ENCODE measurements at places on chromosomes 1 and 21. TPM values are rescaled to one million over a fixed set of nuclear protein-coding genes. Genes with fewer than 3 reads are reported as not detected.

- peak; percentile 73 for DNase-seq
- no peak overlapping the region for H3K27ac ChIP-seq
- H3K4me3 ChIP-seq = no peak overlapping the region
- H3K36me3 ChIP-seq = no peaks in the 10 kb centered on the region
- H3K4me1 ChIP-seq = no peaks in the 10 kb centered on the region
- no peaks in the 10 kb centered on the region for H3K27me3 ChIP-seq
These were observed 4.5 kb upstream of the IER5 start for GRCh38 chr1:181083842-181084605.

GRCh38 chr1:18491168-18491567 is 10.4 kb downstream of the KLHDC7A start:
- DNase-seq = no peak
- no peaks in the 10 kb centered on the region for H3K36me3 ChIP-seq
- no peak overlapping the region for H3K27ac ChIP-seq
- H3K4me1 ChIP-seq = no peaks in the 10 kb centered on the region
- H3K27me3 ChIP-seq = no peaks in the 10 kb centered on the region

The OR2L13 gene
- total RNA-seq = not detected

DNA sequence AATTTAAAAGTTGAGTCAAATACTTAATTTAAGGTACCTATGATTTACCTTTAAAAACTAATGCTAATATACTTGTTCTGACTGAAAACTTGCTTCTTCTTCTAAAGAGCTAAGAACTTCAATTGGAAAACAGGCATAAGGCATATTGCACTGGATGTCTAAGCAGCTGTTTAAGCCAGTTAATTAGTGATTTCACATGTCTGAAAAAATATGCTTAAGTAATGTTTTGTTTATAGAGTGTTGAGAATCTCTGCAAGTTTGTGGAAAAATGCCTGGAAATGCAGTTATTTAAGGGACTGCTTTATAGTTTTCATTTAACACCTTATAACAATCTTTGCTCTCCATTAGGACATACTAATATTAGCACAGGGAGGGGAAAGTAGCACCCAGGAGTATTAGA is 28.2 kb downstream of the UBE2U start:
- DNase-seq = no peak
- H3K27ac ChIP-seq = no peak overlapping the region
- H3K36me3 ChIP-seq = no peaks in the 10 kb centered on the region
- no peaks in the 10 kb centered on the region for H3K27me3 ChIP-seq

The C21orf58 gene
- total RNA-seq = 3.2 TPM

- no peaks in the 10 kb centered on the region for H3K4me1 ChIP-seq
- H3K27ac ChIP-seq = no peak overlapping the region
- H3K4me3 ChIP-seq = no peak overlapping the region
These were observed 10.7 kb downstream of the MR1 start for GRCh38 chr1:181044449-181044966.

The HJV gene
- not detected for total RNA-seq

DNA sequence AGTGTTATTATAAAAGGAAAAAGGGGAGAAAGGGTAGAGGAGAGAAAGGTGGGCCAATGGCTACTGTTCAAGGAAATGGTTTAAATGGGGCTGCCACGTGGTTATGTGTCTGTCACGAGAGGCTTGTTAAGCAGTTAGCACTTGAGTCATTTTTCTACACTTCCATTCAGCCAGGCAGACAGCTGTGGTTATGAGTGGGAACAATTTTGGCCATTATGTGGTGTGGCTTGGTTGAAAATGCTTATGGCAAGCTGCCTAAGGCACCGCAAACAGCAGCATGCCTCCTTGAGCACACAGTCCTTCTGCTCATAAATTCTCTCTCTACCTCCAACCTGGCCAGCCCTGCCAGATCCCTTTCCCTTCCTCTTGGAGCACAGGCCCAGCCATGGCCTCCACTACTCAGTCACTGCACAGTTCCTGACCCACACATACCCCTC is 3.2 kb upstream of the SRM start:
- no peak for DNase-seq
- peaks cover 37% of the 10 kb centered on the region for H3K36me3 ChIP-seq
- no peak overlapping the region for H3K27ac ChIP-seq
- H3K4me3 ChIP-seq = no peak overlapping the region
- H3K27me3 ChIP-seq = no peaks in the 10 kb centered on the region
- peaks cover 11% of the 10 kb centered on the region for H3K4me1 ChIP-seq

DNA sequence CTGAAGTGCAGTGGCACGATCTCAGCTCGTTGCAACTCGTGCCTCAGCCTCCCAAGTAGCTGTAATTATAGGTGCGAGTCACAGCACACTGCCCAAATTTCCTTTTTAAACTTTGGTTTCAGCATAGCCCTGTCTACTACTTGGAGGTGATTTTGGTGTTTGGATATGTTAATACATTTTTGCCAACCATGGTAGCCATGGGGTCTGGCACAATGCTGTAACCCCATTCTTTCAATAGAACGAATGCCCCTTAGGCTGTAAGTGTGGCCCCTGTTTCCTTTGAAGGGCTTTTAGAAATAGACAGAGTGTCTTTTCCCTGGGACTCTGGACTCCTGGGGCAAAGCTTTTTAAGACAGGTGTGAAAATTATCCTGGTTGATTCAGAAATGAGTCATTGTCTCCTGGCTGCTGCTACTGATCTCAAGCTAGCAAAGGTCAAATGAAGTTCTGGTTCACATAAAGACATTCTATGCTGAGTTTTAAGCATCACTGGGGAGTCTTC is 141.1 kb upstream of the RUNX1 start:
- no peak overlapping the region for H3K4me3 ChIP-seq
- no peaks in the 10 kb centered on the region for H3K4me1 ChIP-seq
- no peaks in the 10 kb centered on the region for H3K27me3 ChIP-seq
- no peak for DNase-seq

DNA sequence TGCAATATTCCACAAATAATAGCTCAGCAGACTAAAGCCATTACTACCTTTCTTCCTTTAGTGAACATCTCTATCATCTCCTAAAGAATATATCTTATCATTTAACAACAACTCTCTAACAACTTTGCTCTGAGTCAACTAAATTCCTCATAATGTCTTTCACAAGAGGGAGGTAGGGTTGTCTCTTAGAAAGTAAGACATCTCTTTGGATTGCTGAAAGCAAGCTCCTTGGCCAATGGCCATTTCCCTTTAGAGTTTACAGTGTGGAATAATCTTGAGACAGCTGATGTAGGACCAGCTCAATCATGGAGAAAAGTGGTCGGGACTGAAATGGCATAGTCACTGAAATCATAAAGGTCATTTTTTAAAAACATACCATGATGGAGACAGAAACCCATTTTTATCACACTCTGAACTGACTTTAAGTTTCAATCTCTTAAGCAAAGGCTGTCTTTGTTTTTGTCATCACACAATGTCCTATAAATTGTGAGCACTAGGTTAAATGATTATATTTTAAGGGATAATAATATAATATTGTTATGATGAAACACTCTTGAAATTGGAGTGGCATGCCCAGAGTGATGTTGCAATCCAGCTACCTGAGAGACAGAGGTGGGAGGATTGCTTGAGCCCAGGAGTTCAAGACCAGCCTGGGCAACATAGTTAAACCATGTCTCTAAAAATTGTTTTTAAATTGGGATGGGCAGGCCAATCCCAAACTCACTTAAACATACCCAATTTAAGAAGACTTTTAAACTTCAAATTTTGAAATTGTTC is 91.1 kb downstream of the SLC44A5 start:
- H3K36me3 ChIP-seq = no peaks in the 10 kb centered on the region
- no peak overlapping the region for H3K4me3 ChIP-seq
- no peak for DNase-seq
- H3K4me1 ChIP-seq = no peaks in the 10 kb centered on the region
- no peaks in the 10 kb centered on the region for H3K27me3 ChIP-seq

The CELA3A gene
- total RNA-seq = not detected

- H3K27me3 ChIP-seq = no peaks in the 10 kb centered on the region
- DNase-seq = no peak
- H3K4me3 ChIP-seq = no peak overlapping the region
- H3K36me3 ChIP-seq = no peaks in the 10 kb centered on the region
- H3K4me1 ChIP-seq = peaks cover 14% of the 10 kb centered on the region
These were observed 142.7 kb downstream of the MRPS6 start for GRCh38 chr21:34215911-34216717.

GRCh38 chr1:41439234-41439633 is 45.2 kb downstream of the EDN2 start:
- DNase-seq = no peak
- no peaks in the 10 kb centered on the region for H3K4me1 ChIP-seq
- H3K27me3 ChIP-seq = no peaks in the 10 kb centered on the region
- no peak overlapping the region for H3K4me3 ChIP-seq

DNA sequence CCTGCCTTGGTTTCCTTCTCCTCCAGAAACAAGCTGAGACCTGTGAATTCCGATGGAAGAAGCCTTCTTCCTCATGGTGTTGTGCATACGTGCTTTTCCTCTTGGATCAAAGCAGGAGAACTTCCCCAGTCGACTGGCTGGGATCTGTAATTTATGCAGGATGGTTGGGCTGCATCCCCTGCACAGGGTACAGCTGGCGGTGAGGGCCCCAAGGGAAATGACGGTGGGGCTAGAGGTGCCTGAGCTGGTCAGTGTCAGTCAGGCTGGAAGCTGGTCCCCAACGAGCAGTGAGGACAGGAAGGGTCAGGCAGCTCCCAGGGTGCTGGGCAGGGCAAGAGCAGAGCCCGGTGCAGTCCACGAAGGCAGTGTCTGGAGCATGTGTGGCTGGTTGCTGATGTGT is 106.7 kb downstream of the CNIH3 start:
- no peak for DNase-seq
- no peak overlapping the region for H3K27ac ChIP-seq
- H3K4me1 ChIP-seq = no peaks in the 10 kb centered on the region
- no peak overlapping the region for H3K4me3 ChIP-seq
- H3K36me3 ChIP-seq = no peaks in the 10 kb centered on the region

DNA sequence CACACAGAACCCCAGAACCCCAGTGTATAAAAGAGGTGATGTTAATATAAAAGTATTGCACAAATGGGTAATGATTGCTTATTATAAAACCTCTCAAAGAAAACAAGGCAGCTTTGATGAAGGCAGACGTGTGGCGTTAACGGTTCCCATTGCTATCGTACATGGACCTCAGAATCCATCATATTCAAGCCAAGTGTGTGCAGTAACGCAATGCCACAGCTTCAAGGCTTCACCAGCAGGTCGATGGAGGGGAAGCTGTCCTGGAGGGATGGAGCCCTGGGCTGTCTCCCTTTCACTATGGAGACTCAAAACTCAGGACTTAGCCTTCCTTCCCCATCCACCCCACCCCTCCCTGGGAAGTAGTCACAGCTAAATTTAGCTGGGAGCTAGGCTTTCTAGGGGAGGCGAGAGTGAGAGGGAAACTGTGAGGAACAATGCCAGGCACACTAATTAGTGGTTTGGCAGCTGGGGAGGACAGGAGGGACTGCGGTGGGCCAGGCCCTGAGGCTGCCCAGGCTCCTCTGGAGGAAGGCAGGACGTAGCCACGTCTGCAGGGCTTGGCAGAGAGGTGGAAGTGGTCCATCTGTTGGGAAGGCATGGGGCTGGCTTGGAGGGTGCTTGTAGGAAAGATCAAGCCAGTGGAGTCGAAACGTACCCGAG is 121.2 kb downstream of the HMGB4 start:
- no peak for DNase-seq
- H3K36me3 ChIP-seq = no peaks in the 10 kb centered on the region
- no peaks in the 10 kb centered on the region for H3K27me3 ChIP-seq
- H3K27ac ChIP-seq = peak overlapping the region; percentile 60

GRCh38 chr1:214439352-214440119 is 111.9 kb downstream of the PTPN14 start:
- H3K4me3 ChIP-seq = peak overlapping the region; percentile 43
- H3K27me3 ChIP-seq = no peaks in the 10 kb centered on the region
- no peaks in the 10 kb centered on the region for H3K36me3 ChIP-seq
- peak overlapping the region; percentile 69 for H3K27ac ChIP-seq
- DNase-seq = no peak
- H3K4me1 ChIP-seq = no peaks in the 10 kb centered on the region

The HAPLN2 gene
- 1.4 TPM for total RNA-seq

DNA sequence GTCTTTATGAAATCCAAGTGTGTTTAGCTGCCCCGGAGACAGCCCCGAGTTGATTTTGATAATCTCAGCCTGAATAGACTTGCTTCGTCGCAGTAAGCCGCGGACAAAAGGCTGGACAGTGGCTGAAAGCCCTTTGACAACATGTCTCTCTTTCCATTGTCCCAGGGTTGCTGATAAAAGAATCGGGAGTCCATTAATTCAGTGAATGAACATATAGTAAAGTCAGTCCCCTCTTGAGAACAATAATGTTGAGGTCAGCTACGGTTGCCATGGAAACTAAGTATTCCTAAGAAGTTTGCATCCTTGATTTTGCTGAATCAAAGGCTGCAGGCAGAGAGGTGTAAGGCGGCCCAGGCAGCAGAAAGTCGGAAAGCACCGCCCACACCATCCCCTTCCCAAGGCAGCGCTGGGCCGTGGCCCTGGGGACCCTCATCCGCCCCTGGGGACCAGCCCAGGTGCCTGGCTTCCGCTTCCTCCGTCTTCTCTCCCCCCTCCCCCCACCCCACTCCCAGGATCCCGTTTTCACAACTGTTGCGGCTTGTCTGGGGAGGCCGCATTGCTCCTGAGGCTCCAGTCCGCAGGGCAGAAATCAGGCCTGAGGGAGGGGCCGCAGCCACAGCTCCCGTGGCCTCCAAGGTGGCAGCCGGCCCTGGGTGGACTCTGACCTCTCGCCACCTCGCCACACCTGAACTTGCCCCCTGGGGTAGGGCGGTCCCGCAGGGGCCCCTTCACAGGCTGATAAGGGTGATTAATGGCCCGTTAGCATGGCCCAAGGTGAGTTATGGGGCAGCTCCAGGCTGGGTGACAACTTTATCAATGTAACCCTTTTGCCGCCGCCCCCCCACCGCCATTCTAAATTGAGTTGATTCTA is 180.9 kb downstream of the PRDM16 start:
- no peaks in the 10 kb centered on the region for H3K36me3 ChIP-seq
- H3K27me3 ChIP-seq = no peaks in the 10 kb centered on the region
- H3K4me1 ChIP-seq = peaks cover 3% of the 10 kb centered on the region
- no peak for DNase-seq
- H3K4me3 ChIP-seq = no peak overlapping the region

GRCh38 chr21:39675590-39675989 is 62.9 kb downstream of the B3GALT5 start:
- DNase-seq = no peak
- H3K27me3 ChIP-seq = no peaks in the 10 kb centered on the region
- no peaks in the 10 kb centered on the region for H3K4me1 ChIP-seq
- no peaks in the 10 kb centered on the region for H3K36me3 ChIP-seq

DNA sequence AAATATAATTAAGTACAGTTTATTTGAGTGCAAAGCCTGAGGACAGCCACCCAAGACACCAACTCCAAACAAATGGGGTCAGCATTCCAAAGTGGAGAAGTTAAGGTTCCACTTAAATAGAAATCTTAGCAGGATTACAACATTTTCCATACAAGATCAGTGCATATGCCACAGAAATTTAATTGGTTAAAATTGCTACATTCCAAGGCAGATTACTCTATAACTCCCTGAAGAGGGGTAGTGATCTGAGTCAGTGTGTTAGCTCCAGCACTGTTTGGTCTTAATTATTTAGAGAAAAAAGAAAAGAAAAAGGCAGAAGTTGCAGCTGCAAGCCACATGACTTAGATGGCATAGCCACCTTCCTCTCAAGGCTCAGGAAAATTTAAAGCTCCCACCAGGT is 297.5 kb downstream of the HHIPL2 start:
- H3K36me3 ChIP-seq = no peaks in the 10 kb centered on the region
- H3K4me1 ChIP-seq = no peaks in the 10 kb centered on the region
- no peak for DNase-seq
- no peaks in the 10 kb centered on the region for H3K27me3 ChIP-seq
